GM18507 (cell line): ENCODE measurements at places on chromosomes 11 and 22.

DNA sequence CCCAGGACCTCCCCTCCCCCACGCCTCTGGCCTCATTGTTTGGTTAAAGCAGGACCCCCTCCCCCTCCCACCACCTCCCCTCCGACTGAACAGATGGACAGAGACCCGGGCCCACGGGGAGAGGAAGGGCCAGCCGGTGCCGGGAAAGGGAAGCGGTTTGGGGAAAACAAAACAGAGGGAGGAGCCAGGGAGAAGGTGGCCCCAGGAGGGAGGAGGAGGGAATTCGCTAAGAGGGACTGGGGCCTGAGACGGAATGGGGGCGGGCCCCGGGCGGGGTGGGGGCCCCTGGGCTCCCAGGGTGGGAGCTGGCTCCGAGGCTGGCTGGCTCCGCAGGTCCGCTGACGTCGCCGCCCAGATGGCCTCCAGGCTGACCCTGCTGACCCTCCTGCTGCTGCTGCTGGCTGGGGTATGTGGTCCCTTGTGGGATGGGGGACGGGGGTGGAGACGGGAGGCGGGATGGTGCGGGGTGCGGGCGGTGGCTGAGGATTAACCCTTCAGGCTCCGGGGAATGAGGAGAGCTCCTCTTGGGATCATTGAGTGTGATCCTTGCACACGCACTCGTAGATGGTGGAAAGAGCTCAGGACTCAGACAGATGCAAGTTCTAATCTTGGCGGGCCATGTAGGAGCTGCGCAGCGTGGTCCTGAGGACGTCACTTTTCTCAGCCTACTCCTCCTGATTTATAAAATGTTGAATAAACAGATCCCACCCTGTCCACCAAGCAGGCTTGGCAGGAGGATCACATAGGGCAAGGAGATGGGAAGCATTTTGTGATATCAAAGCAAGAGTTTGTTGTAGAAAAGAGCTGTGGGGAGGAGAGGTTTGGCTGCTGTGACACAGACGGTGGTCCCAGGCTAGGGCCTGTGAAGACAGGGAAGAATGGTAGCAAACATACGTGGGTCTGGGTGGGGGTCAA is 688 bp downstream of the SERPING1 start:
- no peak for DNase-seq

GRCh38 chr22:17980638-17981051 is 43.7 kb downstream of the MICAL3 start:
- DNase-seq, result no peak

DNA sequence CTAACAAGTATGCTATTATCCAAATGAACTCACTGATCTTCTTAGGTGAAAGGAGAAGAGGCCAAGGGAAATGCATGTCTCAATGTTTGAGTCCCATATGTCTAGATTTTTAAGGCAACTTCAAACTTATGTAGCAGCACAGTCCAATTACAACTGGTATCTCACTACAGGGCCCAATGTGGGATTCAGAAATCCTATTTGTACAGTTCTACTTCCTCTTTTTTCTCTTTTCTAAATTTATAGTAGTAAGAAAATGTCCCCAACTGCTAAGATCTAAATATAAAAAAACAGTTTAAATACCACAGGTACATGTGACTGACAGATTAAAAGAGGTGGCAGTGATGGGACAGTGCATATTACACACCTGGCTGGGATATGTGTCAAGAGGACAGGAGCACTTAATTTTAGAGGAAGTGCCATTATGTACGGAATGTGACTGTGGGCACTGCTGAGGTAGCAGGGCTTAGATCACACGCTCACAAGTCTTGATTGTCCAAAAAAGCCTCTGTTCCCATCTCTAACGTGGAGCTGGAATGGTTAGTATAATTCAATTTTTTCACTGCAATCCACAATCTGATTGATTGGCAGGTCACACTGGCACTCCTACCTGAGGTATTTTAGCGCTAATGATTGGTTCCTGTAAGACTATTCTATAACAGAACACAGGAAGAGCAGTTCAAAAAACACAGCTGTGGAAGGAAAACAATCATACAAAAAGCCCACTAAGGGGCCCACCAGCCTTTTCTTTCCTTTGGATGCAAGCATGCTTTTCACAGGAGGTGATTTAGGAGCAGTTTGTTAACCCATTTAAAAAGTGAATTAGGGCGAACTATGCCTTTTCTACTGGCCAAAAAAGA is 34.6 kb downstream of the APOL5 start:
- DNase-seq, result no peak

DNA sequence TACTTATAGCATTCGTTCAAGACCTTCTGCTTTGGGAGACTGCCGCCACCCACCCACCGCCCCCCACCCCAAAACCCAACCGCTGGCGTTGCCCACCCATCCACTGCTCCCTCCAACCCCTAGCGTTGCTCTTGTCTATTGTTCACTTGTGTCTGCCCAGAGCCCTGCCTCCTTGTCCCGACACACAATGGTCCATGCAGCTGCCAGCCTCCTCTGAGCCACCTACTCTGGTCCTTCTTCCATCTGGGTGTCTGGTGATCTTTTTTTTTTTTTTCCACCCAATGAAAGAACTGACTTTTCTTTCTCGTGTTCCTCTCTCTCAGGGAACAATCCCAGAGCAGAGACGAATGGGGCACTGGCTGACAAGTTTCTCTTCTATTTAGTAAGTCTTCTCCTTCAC is 256.0 kb upstream of the SESN3 start:
- no peak for DNase-seq

GRCh38 chr22:17540481-17540880 is 22.8 kb upstream of the SLC25A18 start:
- DNase-seq, result no peak

DNA sequence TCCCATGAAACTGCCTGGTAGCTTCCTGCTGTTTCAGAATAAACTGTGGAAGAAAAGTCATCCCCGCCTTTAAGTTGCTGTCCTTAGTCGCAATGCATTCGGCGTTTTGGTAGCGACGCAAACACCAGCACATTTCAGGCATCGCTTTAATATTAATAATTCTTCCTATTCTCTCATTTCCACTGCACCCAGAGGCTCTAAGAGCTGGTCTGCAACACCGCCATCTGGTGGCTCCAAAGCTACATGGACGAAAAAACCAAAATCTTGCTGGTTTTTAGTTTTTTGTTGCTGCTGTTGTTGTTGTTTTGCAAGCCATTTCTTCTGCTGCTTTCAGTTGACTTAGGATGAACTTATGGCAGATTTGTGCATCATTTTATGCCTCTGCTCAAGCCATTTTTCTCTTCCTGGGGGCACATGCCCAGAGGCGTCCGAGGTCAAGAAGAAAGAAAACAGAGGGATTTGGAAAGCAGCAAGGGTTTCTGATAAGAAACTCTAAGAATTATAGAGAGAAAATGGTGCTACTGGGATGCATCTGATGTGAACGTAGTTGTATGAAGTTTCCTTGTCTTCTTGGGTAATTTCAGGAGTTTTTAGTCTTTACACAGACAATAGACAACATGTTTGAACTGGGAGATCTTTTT is 345.4 kb upstream of the KIRREL3 start:
- DNase-seq, result peak; percentile 7

DNA sequence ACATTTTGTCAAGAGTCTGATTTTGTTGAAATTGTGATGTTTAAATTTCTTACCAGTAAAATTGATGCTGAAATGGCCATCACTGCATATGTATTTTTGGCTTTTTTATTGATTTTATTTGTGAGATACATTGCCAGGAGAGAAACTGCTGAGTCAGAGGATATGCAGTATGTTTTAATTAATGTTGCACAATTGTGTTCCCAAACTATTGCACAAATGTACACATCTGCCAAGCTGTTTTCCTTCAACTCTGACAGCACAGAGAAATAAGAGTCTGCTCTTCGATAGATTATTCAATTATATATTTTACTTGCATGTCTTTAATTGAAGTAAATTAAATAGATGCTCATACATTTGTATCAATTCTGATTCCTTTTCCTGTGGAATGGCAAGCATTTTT is 640.2 kb upstream of the LUZP2 start:
- no peak for DNase-seq

DNA sequence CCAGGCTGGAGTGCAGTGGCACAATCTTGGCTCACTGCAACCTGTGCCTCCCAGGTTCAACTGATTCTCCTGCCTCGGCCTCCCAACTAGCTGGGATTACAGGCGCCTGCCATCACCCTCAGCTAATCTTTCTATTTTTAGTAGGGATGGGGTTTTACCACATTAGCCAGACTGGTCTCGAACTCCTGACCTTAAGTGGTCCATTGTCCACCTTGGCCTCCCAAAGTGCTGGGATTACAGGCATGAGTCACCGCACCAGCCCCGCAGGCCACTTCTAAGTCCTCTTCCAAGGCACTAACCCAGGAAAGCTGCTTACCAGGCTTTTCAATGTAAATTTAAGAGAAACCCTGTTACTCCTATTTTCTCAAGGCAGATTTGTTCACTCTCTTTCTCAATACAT is 50.4 kb downstream of the DENND5A start:
- DNase-seq, result no peak

DNA sequence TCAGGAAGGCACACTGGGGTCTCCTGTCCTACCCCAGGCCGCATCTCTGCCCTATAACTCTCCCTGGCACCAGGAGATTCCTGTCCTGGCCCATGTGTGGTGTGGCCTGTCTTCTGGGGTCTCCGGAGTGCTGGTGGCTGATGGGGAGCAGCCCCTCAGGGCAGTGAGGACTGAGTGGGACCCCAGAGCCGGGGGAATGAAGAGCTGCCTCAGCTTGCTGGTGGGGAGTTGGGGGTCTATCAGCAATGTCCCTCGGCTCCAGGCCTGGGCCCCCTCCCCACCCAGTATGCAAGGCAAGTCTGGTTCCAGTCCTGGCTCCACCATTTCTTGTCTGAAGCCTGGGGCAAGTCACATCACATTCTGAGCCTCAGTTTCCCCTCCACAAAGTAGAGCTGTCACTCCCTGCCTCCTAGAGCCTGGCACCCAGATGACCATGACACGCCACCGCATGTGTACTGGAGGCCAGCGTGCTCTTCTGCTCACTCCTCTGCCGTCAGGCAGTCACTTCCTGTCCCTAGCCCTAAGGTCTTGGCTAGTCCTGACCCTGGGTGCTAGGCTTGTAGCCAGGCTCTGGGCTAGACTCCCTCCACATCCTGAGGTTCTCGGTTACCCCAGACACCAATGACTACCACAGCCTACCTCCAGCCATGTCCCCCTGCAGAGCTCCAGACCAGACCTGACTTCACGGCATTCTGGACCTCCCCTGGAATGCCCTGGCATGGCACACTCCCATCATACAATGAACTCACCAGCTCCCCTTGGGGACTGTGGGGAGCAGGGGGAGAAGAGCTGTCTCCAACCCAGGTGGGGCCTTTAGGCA is 12.8 kb downstream of the ARAP1 start:
- no peak for DNase-seq

DNA sequence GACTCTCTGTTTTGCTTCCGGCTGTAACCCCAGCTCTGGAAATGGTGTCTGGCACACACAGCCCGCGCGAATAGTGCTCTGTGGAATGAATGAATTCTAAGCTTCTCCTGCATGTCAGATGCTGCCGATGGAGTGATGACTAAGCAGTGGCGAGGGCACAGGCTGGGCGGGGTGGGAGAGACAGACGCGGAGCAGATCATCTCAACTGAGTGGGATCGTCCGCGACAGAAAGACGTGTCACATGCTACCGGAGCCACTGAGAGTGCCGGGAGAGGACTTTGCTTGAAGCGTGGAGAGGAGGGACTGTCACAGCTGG is 334.5 kb downstream of the CTTN start:
- no peak for DNase-seq

DNA sequence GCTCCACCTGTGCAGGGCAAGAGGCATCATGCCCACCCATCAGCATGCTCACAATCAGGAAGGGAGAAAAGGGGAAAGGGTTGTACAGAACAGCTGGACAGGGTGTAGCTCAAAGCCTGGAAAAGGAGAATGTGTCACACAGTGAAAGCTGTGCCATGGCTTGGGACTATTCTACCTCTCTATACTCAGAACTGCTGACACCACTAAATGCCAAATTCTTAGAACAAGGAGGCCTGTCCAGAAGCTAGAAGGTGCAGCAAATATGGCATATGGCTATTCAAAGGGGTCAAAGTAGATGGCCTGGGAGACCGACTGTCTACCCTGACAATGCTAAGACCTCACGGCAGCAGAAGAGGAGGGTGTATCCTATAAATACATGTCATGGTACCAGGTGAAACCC is 12.8 kb downstream of the HPS4 start:
- no peak for DNase-seq
